ENCODE measurements at places on chromosomes 5 and 9. TPM values are rescaled to one million over a fixed set of nuclear protein-coding genes. Genes with fewer than 3 reads are reported as not detected.

The PCDH1 gene
- total RNA-seq = 14.8 TPM

The PDE8B gene
- 0.65 TPM for total RNA-seq

The SPATA31A3 gene
- not detected for total RNA-seq

The PTPA gene
- total RNA-seq = 141 TPM

The ZFP37 gene
- 0.36 TPM for total RNA-seq

The GPR150 gene
- 0.54 TPM for total RNA-seq

The SAXO1 gene
- not detected for total RNA-seq

The RICTOR gene
- total RNA-seq = 17.2 TPM

The SPINK7 gene
- not detected for total RNA-seq

The GKAP1 gene
- total RNA-seq = 0.65 TPM

The CDH18 gene
- not detected for total RNA-seq

The PFN3 gene
- total RNA-seq = not detected

The BBLN gene
- total RNA-seq = 194 TPM

All from cardiac atrium fibroblast (primary cell).